ENCODE measurements at places on chromosomes 2 and 18.

DNA sequence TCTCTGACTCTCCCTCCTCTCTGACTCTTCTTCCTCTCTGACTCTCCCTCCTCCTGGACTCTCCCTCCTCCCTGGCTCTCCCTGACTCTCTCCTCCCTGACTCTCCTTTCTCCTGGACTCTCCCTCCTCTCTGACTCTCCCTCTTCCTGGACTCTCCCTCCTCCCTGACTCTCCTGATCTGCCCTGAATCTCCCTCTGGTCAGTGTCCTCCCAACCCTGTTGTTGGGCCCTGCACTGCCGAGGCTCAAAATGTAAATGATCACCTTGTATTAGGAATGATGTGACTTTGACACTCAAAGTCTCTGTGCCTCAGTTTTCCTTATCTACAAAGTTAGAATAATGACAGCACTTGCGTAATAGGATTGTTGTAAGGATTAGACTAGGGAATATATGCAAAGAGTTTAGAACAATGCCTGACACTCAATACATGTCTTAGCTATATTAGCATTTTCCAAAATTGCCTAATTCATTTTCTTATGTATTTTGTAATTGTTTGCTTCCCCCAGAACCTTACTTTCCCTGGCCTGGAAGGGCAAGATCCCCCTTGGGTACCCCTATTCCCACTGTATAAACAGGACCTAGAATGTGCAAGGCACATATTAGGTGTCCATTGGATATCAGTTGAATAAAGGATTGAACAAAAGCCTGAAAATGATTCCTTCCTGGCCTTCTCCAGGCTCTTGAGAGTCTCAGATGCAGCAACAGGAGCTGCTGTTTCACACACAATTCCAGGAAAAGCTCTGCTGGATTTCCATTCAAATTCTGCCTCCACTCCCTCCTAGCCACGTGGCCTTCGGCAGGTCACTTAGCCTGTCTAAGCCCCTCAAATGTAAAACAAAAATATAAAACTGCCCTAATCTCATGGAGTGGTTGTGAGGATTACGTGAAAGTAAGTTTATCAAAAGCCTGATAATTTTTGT, 170.1 kb downstream of the INHBB start:
- no peak for DNase-seq

GRCh38 chr18:1774261-1774660, 797.0 kb downstream of the METTL4 start:
- no peak for DNase-seq

DNA sequence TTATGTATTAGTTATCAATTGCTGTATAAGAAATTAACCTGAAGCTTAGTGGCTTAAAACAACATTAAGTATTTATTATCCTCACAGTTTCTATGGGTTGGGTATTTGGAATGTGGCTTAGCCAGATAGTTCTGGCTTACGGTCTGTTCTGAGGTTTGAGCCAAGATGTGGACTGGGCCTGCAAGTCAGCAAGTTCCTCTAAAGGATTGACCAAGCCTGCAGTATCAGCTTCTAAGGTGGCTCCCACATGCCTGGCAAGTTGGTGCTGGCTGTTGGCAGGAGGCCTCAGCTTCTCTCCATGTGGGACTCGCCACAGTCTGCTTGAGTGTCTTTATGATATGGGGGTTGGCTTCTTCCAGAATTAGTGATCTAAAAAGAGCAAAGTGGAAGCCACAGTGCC, 45.0 kb upstream of the TCF4 start:
- DNase-seq, result peak; percentile 64

GRCh38 chr2:47065771-47066380, 89.2 kb downstream of the STPG4 start:
- peak; percentile 86 for DNase-seq

DNA sequence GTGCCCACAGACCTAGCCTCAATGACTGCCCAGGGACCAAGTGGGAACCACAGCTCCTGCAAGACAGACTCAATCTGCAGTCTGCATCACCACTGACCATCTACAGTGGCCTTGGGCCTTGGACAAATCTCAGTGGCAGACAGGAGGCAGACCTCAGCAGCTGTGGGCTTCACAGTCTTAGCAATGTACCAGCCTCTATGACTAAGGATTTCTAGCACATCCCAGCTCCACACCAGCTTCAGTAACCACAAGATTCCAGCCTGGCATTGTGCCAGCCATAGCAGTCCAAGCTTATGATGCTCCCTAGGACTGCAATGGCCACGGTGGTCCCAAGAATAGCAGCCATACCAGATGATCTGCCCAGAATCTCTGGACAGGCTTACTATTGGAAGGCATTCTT, 19.6 kb upstream of the WDR75 start:
- DNase-seq, result peak; percentile 73

DNA sequence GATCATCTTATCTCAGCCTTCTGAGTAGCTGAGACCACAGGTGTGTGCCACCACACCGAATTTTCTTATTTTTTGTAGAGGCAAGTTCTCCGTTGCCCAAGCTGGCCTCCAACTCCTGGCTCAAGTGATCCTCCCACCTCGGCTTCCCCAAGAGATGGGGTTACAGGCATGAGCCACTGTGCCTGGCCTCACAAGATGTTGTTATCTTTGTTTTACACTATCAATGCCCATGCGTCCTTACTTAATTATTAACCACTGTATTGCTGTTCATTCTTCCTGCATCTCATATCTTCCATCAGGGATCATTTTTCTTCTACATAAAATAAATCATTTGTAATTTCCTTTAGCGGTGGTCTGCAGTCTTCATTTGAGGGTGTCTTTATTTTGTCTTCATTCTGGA, 181.9 kb downstream of the TGIF1 start:
- DNase-seq, result no peak

- no peak for DNase-seq
Measured at GRCh38 chr2:232623768-232624765, 9.3 kb upstream of the EFHD1 start.

GRCh38 chr2:149278872-149279264, 51.5 kb upstream of the LYPD6 start:
- DNase-seq, result no peak

- no peak for DNase-seq
Measured at GRCh38 chr2:196176142-196176738, 4.9 kb upstream of the STK17B start.

DNA sequence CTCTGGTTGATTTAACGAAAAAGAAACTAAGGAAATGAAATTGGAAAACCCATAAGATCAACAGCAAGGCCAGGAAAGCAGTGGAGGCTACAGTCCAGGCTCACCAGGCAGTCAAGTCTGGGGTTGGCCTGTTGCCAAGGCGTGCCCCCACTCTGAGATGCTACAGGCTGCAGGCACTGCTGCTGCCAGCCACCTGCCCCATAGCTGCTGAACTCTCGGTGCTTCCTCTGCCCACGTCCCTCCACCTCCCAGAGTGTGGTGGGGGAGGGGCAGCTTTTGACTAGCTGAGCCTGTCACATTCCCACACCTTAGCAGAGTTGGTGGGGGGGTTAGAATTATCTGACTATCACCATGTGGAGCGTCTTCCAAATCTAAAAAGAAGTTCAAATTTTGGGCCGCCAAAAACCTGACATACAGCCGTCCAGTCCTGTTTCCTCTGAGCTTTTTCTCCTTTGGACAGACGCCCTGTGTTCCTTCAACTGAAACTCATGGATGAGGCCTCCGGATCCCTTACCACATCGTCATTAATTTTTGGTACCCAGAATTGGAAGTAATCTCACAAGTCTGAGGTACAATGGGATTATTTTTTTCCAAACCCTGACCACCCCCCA, 3.9 kb upstream of the SH3RF3 start:
- DNase-seq, result no peak

DNA sequence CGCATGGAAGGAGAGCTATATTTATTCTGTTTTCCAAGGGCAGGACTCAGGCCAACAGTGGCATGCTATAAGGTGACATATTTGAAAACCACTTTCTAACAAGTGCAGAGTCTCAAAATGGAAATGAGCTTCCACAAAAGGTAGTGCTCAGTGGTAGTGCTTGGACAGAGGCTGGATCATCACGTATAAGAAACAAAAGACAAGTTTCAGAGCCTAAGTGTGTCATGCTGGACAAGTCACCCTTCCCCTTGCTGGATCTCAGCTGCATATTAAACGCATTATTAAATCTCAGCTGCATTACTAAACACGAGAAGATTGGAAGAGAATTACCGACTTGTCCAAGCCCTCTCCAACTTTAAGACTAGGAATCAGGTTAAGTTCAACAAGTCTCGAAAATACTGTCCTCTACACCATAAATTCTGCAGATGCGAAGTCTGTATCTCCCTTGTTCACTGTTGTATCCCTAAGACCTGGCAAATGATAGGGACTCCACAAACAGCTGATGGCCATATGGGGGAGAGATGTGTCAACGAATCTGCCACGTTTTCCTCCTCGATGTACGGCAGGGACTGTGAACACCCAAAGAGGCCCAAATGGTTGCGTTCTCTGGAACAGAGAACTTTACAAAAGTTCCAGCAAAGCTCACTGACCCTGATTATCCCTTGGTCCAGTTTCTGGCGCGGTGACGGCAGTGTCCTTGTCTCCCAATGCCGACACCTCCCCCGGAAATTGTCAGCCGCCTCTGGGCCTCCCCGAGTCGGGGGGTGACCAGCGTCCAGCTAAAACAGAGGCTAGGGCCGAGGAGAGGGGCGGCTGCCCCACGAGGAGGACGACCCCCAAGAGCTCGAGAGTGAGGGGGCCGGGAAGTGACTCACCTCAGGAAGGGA, 611 bp downstream of the NOL10 start:
- DNase-seq, result no peak

- DNase-seq, result no peak
Measured at GRCh38 chr18:74228312-74228711, 63.5 kb downstream of the CYB5A start.
